ENCODE measurements at places on chromosomes 3 and 15.

DNA sequence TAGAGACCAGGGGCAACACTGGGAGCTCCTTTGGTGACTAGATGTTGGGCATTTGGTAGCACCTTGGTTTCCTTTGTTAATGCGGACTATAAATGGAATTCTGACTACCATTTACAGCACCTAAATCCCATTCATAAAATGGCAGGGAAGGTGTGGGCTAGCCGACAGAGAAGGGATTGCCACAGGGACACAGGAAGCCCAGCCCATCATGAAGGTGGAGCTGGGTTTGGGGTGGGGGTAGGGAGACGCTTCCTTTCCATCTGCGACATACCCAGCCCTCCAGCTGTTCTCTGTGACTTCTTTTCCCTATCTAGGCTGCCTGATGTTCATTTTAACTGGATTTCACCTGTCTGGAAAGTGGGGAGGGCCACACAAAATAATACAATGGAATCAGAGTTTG is 21.0 kb downstream of the ABHD2 start:
- DNase-seq, result no peak

GRCh38 chr3:23685541-23686258 is 120.1 kb upstream of the UBE2E1 start:
- DNase-seq, result no peak

- DNase-seq, result no peak
These were observed 113.7 kb upstream of the RBMS3 start for GRCh38 chr3:29167180-29167579.

GRCh38 chr3:47266709-47267489 is 15.7 kb downstream of the KIF9 start:
- no peak for DNase-seq

DNA sequence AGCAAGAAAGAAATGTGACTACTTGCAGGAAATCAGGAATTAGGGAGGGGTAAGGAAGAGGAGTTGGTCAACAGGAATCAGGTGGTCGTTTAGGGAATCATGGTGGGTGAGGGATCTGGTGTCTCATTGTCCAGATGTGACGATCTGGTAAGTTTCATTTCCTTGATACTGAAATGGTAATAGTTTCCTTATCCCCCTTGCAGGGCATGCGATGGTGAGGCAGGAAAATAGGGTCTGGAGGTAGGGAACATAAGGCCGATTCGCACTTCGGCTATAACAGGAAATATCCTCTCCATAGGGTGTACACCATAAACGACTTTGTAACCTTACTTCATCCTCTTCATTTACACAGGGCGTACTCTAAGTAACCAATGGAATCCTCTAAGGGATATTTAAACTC is 574 bp upstream of the LRRC34 start:
- DNase-seq, result no peak

DNA sequence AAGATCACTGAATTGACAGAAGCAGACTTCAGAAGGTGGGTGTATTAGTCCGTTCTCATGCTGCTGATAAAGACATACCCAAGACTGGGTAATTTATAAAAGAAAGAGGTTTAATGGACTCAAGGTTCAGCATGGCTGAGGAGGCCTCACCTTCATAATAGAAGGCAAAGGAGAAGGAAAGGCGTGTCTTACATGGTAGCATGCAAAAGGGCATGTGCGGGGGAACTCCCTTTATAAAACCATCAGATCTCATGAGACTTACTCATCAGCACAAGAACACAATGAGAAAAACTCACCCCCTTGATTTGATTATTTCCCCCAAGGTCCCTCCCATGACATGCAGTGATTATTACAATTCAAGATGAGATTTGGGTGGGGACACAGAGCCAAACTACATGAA is 416.3 kb upstream of the EPHA3 start:
- DNase-seq, result no peak

DNA sequence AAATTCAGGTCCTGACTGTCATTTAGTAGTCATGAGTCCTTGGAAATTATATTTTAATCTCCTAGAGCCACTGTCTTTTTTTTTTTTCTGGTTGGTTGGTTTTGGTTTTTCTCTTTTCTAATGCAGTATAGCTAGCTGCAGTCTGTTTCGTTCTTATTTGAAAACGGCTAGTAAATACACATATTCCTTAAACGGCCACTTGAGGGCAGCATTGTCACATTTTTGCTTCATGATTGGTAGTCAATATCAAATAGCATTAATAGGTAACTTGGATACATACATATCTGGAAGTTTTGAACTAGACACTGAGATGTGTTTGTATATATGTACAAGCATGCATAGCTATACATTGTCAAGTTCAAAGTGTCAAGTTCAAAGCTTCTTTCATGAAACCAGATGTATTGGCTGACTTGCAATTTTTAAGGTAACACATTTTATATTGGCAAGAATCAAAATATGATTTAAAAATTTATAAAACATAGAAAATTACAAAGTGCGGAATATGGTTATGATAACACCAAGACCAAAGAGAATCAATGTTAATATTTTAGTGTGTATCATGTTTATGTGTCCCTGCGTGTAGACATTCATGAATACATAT is 22.5 kb downstream of the GABRA5 start:
- DNase-seq, result no peak

DNA sequence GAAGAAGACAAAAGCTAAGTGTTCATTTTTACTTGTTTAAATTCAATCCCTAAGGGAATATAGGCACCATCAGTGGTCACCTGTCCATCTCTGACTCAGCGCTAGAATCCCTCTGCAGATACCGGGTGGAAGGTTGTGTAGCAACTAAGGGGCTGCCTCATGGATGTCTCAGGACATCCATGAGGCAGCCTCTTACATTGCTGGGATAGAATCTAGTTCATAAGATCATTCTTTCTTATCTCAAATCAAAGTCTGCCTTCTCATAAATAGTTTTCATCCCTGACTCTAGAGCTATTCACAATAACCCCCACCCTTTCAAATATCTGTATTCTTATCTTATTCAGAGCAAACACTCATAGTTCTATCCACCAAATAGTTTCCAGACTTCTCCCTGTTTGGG is 38.1 kb downstream of the HSPBAP1 start:
- DNase-seq, result no peak

DNA sequence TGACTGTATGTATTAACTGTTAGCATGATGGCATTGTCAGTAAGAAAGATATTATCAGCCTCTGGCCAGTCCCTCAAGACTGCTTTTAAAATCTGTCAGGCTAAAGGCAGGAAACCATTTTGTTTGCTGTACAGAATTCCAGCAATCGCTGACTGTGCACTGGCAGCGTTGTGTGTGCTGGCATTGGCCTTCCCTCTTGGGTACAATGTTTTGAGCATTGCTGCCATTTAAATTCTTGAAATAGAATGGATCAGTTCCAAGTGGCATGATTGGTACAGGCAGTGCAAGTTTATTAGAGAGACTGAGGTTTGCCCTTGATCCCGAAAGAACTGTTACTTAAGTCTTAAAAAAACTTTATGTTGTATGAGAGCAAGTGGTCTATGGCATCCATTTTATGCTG is 788.7 kb downstream of the OTOL1 start:
- DNase-seq, result no peak

GRCh38 chr3:76212679-76213078 is 427.3 kb upstream of the ZNF717 start:
- no peak for DNase-seq
